Placental pericyte (primary cell): ENCODE measurements at places on chromosomes 4 and X. TPM values are rescaled to one million over a fixed set of nuclear protein-coding genes. Genes with fewer than 3 reads are reported as not detected.

GPC3 gene
- 4.2 TPM in 1 of 2 replicates, not detected in the other for total RNA-seq

TMPRSS11E gene
- not detected in 2 replicates for total RNA-seq

CENPI gene
- total RNA-seq, result 4.4 and 50.1 TPM in 2 replicates

IL3RA gene
- total RNA-seq, result not detected in 2 replicates

AADAT gene
- 1.3 and 6.3 TPM in 2 replicates for total RNA-seq

C4orf51 gene
- total RNA-seq, result not detected in 2 replicates

GIMD1 gene
- 0.14 TPM in 1 of 2 replicates, not detected in the other for total RNA-seq

HELT gene
- total RNA-seq, result not detected in 2 replicates

S100G gene
- not detected in 2 replicates for total RNA-seq

PRRG1 gene
- total RNA-seq, result 14.2 and 31.3 TPM in 2 replicates

FBXW7 gene
- total RNA-seq, result 65.6 and 106 TPM in 2 replicates

DGKK gene
- not detected in 2 replicates for total RNA-seq

RHOH gene
- total RNA-seq, result 0.44 TPM in 1 of 2 replicates, not detected in the other

RS1 gene
- not detected in 2 replicates for total RNA-seq

FAT1 gene
- total RNA-seq, result 122 and 317 TPM in 2 replicates

CSAG1 gene
- total RNA-seq, result not detected in 2 replicates

SH2D1A gene
- not detected in 2 replicates for total RNA-seq

HS6ST2 gene
- total RNA-seq, result 0.22 TPM in 1 of 2 replicates, not detected in the other

ATP1B4 gene
- not detected in 2 replicates for total RNA-seq

SPANXN4 gene
- not detected in 2 replicates for total RNA-seq

STATH gene
- total RNA-seq, result not detected in 2 replicates

EVC2 gene
- total RNA-seq, result 12.2 and 16.0 TPM in 2 replicates

ITIH6 gene
- total RNA-seq, result not detected in 2 replicates

ABCG2 gene
- total RNA-seq, result 17.8 and 52.5 TPM in 2 replicates

GRID2 gene
- total RNA-seq, result 0.14 TPM in 1 of 2 replicates, not detected in the other

RNF150 gene
- 0.22 and 1.1 TPM in 2 replicates for total RNA-seq
